GM12864 (cell line): ENCODE measurements at places on chromosomes 2 and 18.

DNA sequence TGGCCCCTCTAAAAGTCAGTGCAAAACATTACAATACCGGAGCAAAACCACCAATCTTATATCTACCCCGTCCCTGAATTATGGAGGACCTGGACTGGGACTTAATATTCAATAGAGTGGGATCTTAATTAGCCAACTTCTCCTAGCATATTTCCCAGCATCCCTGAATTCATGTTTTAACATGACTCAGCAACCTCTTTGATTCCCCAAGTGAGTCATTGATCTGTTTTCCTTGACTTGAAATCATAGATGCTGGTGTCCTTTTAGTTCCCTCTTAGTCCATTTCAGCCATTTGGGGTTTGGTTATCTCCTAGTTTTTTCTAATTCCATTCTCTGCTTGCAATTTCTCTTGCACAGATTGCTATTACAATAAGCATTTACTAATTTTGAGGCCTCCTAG, 677.7 kb upstream of the CELF4 start:
- no peak for DNase-seq

- no peak for DNase-seq
Observed at GRCh38 chr2:217622205-217623060, 380.4 kb downstream of the TNS1 start.

DNA sequence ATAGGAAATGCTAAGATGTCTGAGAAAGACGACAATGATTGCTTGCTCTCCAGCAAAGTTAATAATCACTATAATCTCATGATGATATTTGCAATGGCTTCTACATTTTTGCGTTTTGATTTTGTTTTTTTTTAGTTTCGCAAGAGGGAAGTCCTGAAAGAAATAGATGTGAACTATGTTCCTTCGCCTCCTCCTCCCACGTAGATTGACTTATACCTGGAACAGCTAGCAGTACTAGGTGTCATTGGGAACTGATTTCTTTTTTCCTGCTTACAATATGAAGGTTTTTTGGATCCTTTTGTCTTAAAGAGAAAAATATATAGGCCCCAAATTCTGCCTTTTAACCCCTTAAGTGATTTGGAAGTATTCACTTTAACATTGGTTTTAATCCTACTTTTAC, 26.7 kb downstream of the ITPRID2 start:
- DNase-seq, result no peak

- DNase-seq, result peak; percentile 18
Observed at GRCh38 chr2:133780099-133780996, 212.1 kb upstream of the NCKAP5 start.

GRCh38 chr18:7624697-7625096, 57.6 kb downstream of the PTPRM start:
- no peak for DNase-seq

- DNase-seq, result no peak
Observed at GRCh38 chr2:189658306-189659212, 2.7 kb upstream of the ASNSD1 start.

- peak; percentile 86 for DNase-seq
Observed at GRCh38 chr18:3013024-3013804, at the start of gene LPIN2. Gene LPIN2, minus strand, starts transcription at chr18:3013144. Its CDS starts 52,304 bp downstream, at chr18:2960840.

DNA sequence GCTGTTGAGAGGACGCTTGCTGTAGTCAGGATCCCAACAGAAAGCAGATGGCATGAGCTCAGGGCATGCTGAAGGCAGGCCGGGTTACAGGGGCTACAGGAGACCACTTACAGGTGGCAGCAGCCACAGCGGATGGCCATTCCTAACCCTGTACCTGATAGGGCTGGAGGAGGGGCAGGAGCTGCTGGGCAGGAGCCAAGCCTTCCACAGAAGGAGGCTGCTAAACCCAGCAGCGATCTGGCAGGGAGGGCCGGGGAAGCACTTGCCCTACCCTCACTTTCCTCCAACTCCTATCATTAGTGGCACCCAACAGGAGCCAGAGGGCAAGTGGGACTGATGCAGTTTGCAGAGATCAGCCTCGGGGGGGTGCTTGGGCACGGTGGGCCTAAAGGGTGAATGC, 2.0 kb downstream of the ASB18 start:
- no peak for DNase-seq

GRCh38 chr2:102120701-102121159, 21.8 kb upstream of the IL1R1 start:
- DNase-seq, result no peak

- no peak for DNase-seq
Observed at GRCh38 chr2:138272524-138273195, 228.9 kb upstream of the SPOPL start.

DNA sequence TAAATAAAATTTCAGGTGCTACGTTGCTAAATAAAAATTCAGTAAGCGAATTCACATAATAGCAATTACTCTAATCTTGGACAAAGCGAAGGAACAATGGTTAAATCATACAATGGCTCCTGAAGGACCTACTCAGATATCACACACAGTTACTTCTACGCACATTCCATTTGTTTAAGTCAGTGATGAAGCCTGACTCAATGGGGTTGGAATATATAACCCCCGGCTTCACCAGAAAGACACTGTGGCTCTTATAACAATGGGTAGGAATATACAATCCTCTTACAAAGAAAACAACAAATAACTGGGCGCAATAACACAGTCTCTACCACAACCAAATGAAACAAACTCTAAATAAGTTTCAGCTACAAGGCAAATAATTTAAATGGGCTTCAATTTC, 349.5 kb downstream of the IRS1 start:
- DNase-seq, result no peak

DNA sequence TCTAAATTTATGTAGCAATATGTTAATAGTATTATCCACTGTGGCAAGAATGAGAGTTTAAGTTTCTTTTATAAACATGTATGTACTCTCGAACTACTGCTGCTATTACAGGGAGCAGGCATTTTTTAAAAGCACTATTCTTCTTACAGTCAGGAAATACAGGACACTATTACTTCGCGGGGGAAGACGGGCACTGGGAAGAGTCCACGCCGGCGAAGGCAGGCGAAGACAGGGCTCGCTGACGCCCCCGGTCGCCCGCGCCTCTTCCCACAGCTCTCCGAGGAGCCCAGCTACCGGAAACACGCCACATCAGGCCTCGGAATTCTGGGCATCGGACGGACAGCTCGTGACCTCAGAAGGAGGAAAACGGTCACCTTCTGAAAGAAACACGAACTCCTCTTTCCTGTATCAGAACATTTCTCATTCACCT, 90.2 kb downstream of the FAM161A start:
- DNase-seq, result peak; percentile 15

GRCh38 chr2:191318729-191319078, 73.5 kb downstream of the MYO1B start:
- DNase-seq, result no peak

DNA sequence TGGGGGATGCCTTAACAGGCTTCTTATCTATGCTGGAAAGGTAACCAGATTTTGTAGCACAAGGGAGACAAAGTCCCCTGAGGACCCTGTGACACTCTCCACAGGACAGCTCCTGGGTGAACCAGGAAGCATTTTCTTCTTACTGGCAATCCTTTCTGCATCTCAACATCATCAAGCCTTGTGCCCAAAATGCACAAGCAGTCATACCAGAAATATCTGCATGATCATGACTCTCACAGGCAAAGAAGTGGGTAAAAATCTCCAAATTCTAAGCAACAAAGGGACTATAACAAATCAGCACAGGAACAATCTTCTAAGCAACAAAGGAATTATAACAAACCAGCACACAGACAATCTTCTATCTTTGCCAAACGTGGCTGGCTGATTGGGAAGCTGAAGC, 99.1 kb upstream of the CD226 start:
- DNase-seq, result no peak

GRCh38 chr18:8107426-8107825, 501.8 kb upstream of the RAB12 start:
- DNase-seq, result no peak

DNA sequence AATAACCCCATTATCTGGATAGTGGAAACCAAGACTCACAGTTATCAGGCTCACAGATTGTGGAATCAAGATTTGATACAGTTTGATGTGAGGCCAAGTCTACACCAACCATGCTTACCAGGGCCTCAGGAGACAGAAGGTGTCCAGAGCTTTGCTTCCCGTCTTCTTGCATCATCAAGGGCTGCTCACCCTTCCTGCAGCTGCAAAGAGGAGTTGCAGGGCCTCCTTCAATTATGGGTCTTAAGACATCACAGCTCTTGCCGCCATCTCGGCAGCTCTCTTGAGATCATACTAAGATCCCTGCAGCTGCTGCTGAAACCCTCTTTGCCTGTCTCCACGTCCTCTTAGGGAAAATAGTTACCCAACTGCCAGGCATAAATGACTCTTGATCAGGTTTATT, 176.0 kb downstream of the MGAT5 start:
- no peak for DNase-seq

- DNase-seq, result no peak
Observed at GRCh38 chr18:27017901-27018500, 152.5 kb upstream of the AQP4 start.

DNA sequence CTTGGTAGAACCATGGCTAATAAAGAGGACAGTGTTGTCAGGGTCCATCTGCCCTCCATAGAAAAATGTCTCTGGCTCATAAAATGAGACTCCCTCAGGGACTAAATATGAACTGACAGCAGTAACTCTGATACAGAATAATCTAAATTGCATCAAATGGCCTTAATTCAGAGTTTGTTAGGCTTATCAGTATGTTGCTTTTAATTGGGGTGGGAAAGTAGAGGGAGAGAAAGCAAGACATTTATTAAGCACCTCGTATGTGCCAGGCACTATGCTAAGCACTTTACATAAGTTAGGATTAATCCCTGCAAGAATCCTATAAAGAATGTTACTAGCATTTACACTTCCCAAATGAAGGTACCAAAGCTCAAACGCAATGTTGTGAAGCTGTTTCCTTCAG, 115.2 kb downstream of the MMADHC start:
- no peak for DNase-seq

GRCh38 chr2:47654790-47655562, 128.0 kb upstream of the MSH6 start:
- DNase-seq, result peak; percentile 80

DNA sequence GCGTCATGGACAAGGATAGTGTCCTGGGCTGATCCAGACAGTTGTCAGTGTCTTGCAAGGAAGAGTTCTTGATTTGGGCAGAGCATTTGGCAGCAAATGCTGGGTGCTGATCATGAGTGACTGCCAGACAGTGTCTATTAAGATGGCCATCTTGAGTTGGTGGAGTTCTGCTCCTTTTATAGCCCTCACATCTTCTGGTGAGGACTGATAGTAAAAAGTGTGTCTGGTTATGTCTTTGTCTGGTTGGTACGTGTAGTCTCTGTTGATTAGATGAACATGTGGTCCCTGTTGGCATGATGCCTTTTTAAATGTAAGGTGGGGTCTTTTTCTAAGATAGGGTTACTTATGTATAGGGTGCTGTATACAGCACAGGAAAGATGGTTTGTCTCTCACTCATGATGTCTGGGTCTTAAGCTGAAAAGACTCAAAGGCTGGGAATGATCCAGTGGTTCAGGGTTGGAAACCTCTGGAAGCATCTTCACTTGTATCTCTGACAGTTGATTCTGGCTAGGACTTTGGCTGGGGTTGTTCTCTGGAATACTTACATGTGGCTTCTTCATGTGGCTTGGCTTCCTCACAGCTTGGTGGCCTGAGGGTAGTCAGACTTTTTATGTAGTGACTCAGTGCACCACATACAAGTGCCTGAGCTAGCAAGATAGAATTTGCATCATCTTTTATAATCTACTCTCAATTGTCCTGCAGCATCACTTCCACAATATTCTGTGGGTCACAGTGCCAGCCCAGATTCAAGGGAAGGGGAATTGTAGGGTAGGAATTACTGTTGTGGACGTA, 11.8 kb downstream of the MTX2 start:
- no peak for DNase-seq

- no peak for DNase-seq
Observed at GRCh38 chr18:51135795-51136194, 61.7 kb downstream of the MEX3C start.

GRCh38 chr18:23626451-23627279, 36.0 kb downstream of the ANKRD29 start:
- DNase-seq, result no peak

DNA sequence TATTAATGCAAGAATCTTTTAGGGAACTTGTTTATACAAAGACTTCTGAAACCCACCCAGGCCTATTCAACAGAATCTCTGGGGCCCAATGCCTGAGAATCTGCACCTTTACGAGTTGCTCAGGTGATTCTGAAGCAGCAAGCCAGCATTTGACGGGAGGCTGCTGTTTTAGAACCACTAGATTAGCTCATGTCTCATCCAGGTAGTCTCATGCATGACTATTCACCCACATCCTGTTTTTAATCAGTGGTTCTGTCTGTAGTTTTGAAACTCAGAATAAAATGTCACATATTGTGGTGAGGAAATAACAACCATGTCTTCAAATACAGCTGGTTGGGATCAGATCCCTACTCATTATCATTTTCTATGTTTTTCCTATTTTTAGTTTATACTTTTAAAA, 39.5 kb downstream of the CYTIP start:
- peak; percentile 65 for DNase-seq

DNA sequence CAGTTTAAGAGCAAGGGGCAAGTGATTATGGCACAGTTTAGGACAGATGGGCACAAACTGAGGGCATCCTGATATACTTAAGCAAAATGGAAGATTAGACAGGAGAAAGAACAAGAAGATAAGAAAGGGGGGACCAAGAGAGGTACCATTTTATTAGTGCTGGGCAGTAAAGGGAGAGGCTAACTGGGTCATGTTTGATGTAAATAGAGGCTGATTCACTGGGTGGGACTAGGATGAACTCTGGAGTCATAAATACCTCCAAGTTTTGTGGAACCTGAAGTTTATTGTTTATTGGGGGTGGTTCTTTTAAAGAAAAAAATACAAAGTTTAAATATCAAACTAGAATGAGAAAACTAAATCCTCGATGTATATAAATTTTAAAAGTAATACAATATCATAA, 1067.2 kb upstream of the GYPC start:
- no peak for DNase-seq

GRCh38 chr18:22471546-22472131, 53.9 kb upstream of the CTAGE1 start:
- no peak for DNase-seq

DNA sequence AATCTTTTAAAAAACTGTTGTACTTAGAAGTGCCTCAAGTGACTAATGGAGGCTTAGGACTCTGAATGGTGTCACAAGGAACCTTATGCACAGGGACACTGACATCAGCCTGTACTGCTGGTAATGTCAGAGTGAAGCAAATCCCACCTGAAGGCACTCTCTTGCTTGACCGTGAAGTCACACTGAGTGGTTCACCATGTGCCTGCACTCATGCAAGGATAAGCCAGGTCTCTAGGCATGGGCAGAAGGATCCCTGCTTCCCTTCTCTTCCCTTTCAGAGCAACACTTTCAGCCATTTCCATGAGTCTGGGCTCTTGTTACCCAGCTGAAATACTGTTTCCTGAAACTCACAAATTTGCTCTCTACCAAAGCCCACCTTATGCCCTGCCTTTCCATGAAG, 123.0 kb downstream of the NEDD4L start:
- DNase-seq, result no peak

- DNase-seq, result no peak
Observed at GRCh38 chr2:176127774-176128072, 1.8 kb upstream of the HOXD8 start.
